ENCODE measurements at places on chromosomes 6 and 20. TPM values are rescaled to one million over a fixed set of nuclear protein-coding genes. Genes with fewer than 3 reads are reported as not detected.

ULBP2 gene
- total RNA-seq: not detected

GABRR1 gene
- total RNA-seq: not detected

PNPLA1 gene
- total RNA-seq: 1.1 TPM

TENT5A gene
- 30.3 TPM for total RNA-seq

CST5 gene
- total RNA-seq: not detected

GUCA1A gene
- total RNA-seq: not detected

TRIM31 gene
- 206 TPM for total RNA-seq

B3GALT4 gene
- total RNA-seq: 44.2 TPM

- no peak for DNase-seq
These were observed 58.2 kb downstream of the SPACA1 start for GRCh38 chr6:88105741-88106340.

GRCh38 chr6:154606457-154606856 lies 96.0 kb upstream of the CNKSR3 start:
- no peak for DNase-seq

- DNase-seq: no peak
These were observed 179.1 kb downstream of the SOD2 start for GRCh38 chr6:159513914-159514313.

DNA sequence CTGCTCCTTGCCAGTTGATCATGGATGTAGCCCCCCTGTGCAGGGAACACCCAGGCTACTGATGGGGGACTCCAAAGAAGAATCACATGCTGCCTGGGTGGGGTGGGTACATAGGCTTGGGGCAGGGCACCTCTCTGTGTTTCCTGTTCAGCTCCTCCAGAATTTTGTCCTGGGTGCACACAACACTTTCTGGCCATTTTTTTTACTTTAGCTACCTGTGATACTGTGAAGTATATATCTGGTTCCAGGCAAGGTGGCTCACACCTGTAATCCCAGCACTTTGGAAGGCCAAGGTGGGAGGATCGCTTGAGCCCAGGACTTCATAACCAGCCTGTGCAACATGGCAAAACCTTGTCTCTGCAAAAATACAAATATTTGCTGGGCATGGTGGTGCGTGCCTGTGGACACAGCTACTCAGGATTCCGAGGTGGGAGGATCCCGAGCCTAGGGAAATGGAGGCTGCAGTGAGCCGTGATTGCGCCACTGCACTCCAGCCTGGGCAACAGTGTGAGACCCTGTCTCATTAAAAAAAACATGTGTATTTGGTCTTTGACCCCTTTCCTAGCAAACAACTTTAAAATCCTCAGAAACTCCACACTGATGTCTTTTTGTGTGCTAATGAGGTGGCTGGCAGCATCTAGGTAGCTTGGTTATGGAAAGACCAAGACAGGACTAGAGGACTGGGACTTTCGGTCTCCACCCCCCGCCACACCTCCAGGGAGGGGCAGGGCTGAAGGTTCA lies 14.1 kb downstream of the SLC4A11 start:
- peak; percentile 68 for DNase-seq

DNA sequence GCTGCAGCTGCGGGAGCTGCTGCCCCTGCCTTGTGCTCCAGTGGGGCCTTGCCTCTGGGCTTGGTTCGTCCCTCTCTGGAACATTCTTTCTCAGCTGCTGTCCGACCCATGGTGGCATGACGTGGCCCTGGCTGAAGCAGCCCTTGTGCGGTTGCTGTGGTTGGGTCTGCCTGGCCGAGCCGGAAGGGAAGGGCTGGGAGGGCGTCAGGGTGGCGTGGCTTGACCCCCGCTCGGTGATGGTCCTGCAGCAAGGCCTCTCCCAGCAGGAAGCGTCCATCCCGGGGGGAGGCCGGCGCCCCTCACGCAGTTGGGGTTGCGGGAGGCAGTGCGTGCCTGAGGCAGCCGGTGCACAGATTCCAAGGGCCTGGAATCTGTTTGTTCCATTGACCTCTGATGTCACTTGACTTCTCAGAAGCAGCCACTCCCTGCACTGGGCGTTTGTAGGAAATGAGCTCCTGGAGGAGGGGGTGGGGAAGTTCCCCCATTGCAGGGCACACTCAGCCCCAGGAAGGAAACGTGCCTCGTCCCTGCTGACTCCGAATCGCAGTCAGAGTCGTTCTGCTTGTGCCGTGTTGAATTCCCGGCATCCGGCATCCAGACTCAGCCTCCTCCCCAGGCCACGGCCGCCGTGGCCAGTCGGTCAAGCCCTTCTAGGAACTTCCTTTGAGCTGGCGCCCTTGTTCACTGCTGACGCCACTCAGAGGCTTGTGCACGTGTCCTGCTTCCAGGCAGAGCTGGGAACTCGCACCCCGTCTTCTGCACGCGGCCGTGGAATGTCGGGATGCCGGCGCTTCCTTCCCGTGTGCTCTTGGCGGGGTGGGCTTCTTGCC lies 9.7 kb upstream of the TNFRSF6B start:
- DNase-seq: peak; percentile 78

DNA sequence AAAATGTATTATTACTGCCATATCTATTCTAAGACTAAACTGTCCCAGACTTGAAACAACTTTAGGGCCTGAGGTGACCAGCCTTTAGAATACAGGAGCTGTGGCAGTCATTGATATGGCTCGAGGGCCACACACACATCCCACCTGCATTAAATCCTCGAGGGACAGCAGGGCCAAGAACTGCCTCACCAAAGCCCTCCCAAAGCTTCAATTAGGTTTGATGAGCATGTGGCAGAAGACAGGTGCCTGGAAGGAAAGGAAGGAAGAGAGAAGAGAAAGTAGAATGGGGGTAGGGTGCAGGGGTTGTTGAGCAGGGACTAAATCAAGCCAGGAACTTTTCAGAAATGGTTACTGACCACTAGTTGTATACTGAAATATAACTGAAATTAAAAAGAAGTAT lies 115.0 kb downstream of the PDSS2 start:
- no peak for DNase-seq

DNA sequence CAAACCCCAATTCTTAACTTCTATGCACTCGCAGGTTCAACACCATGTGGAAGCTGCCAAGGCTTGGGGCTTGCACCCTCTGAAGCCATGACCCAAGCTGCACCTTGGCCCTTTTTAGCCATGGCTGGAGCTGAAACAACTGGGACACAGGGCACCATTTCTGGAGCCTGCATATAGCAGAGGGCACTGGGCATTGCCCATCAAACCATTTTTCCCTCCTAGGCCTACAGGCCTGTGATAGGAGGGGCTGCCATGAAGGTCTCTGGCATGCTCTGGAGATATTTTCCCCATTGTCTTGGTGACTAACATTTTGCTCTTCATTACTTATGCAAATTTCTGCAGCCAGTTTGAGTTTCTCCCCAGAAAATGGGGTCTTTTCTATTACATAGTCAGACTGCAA lies 484.7 kb downstream of the EPHA7 start:
- DNase-seq: no peak

- no peak for DNase-seq
These were observed 39.6 kb upstream of the PAX1 start for GRCh38 chr20:21665687-21666446.

- no peak for DNase-seq
These were observed 315.4 kb downstream of the SAMD5 start for GRCh38 chr6:147823936-147824335.

DNA sequence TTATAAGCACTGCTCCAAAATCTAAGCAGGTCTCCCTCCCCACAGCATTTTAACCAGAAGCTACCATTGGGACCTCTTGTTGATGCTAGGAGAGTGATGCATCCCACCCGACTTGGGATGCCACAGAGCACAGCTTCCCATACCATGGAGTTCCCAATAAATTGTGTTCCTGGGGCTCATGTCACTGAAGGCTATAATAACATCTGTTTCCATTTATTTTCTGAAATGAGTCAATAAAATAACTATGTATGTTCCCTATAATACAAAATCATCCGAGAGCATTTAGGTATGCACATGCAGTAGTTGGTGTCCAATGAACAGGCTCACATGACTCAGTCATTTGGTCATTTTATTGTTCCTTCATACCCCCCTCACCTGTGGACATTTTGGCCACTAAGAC lies 204.2 kb downstream of the TBC1D7 start:
- DNase-seq: no peak

DNA sequence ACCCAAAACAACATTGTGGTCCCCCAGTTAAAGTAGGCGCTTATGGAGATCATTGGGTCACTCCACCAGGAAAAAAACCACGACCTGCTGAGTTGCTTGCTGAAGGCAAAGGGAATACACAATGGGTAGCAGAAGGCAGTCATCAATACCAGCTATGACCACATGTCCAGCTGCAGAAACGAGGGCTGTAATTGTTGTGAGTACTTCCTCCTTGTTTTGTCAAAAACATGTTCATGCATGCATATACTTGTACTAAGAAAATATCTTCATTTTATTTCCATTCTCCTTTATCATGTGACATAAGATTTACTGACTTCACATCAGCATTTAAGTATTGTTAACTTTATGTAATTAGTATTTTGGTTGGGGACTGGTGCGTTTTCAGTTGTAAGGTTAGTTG lies 16.9 kb downstream of the SERINC1 start:
- DNase-seq: no peak

GRCh38 chr6:64225503-64225902 lies 589.9 kb downstream of the PHF3 start:
- DNase-seq: no peak

- DNase-seq: no peak
These were observed 151.3 kb downstream of the COL9A1 start for GRCh38 chr6:70151616-70152015.

- no peak for DNase-seq
These were observed 34.0 kb upstream of the TRAM2 start for GRCh38 chr6:52610745-52611355.

- no peak for DNase-seq
These were observed 238.2 kb downstream of the GMDS start for GRCh38 chr6:2007165-2007564.

GRCh38 chr6:142074516-142074915 lies 58.2 kb upstream of the GJE1 start:
- no peak for DNase-seq

- no peak for DNase-seq
These were observed 280.9 kb downstream of the ZFAND3 start for GRCh38 chr6:38100380-38100779.
